Activated naive CD8-positive, alpha-beta T cell treated with anti-CD3 and anti-CD28 coated beads, Interleukin-2, amount 10 ng/mL, durations not matched to agents 7 days and 5 days (primary cell): ENCODE measurements at places on chromosomes 16 and 17. TPM values are rescaled to one million over a fixed set of nuclear protein-coding genes. Genes with fewer than 3 reads are reported as not detected.

The SPATA32 gene
- 0.53 TPM for total RNA-seq

The IL21R gene
- total RNA-seq: 27.2 TPM

DNA sequence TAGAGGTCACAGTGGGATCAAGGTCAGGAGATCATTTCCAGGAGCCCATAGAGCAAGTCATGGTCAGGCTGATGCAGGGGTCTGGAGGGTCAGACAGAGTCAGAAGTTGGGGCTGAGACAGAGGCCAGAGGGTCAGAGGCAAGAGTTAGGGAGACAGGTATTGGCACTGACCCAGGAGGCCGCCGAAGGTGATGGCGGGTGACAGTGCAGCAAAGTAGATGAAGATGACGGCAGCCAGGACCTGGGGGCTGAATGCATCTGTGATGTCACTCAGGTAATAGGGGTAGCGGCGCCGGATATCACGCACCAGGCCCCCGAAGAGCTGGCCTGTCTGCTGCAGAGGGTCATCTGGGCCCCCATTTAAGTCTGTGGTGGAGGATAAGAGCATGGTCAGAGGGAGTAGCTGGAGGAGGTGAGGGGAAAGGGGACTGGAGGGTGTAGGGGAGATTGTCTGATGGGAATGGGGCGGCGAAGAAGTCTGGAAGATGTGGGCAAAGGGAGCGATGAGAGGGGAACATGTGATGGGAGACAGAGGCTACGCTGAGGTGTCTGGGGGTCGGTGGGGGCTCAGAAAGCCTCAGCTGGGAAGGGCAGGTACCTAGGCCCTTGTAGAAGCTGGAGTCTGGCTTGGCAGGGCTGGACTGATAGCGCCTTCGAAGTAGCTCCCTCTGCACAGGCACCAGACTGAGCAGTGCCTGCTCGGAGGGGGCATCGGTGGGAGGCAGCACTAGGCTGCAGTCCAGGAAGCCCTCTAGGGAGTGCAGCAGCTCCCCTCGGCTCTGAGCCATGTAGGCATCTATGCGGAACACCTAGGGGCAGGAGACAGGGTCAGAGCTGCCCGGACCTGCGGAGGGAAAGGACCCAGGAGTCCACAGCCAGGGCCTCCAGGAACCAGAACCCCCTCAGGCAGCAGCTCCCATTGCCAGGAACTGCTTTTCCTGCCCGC is 9.8 kb downstream of the SLC4A1 start:
- no peak overlapping the region for H3K4me3 ChIP-seq
- H3K27ac ChIP-seq: no peak overlapping the region
- H3K36me3 ChIP-seq: no peaks in the 10 kb centered on the region
- no peaks in the 10 kb centered on the region for H3K4me1 ChIP-seq
- no peak for DNase-seq

DNA sequence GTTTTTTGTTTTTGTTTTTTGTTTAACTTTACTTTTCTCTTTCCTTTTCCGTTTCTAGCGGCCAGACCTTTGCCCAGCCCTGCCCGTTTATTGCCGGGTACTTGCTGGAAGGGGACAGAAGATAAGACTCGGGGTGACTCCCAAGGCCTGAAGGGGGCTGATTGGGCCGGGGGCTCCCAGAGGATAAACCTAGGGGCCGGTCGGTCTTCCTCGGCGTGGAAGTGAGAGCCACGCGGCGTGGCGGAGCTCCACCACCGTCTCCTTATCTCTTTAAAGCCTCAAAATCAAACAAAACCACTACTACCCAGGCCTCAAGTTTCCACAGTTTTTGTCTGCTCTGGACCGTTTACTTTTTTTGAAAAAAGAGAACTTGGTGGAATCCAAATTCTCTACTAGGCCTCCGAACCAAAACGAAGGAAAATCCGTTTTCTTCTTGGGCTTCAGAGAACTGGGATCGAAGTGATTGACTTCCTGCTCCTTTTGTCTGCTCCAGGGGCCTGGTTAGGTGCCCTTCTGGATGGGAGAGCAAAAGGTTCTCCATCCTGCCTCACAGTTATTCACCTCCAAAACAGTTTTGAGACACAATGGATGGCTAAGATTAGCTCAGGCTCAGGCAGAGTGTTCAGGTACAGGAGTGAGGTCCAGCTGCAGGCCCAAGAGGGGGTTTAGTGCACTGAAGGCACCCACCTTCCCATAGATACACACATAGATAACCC is 8.5 kb upstream of the HOXB9 start:
- DNase-seq: no peak
- H3K27ac ChIP-seq: no peak overlapping the region
- H3K36me3 ChIP-seq: no peaks in the 10 kb centered on the region
- H3K4me1 ChIP-seq: peaks cover 9% of the 10 kb centered on the region
- peaks cover 95% of the 10 kb centered on the region for H3K27me3 ChIP-seq

DNA sequence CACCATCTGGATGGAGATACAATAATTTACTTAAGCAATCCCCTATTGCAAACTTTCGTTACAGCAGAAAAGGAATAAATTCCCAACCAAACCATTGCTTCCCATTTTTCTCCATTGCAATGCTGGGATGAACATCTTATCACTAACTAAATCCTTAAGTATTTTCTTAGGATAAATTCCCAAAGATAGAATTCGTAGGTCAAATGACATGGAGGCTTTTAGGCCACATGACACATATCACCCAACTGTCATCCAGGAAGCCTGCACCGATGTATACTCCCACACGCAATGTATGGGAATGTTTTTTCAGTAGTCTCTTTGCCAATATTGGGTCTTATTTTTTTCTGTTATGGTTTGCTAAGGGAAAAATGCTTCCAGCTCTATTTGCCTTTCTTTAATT is 1.6 kb upstream of the TLCD2 start:
- H3K4me3 ChIP-seq: no peak overlapping the region
- H3K27ac ChIP-seq: no peak overlapping the region
- H3K27me3 ChIP-seq: peaks cover 30% of the 10 kb centered on the region
- peaks cover 3% of the 10 kb centered on the region for H3K36me3 ChIP-seq

DNA sequence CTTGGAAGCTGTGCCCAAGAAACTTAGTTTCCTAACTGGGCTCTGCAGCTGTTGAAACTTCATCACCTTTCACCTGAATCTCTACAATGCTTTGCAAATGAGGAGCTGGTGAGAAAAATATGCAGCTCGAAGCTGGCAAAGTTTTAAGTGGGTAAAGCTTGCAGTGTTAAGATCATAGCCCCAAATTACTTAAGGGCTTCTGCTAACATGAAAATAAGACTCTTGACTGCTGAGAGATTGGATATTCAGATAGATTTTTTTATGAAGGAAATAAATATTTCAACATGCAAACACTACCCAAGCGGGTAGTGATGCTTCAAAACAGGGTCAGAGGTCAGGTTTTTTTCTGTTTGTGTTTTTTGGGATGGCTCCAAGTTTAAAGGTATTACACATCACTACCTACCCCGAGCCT is 278.7 kb downstream of the FTO start:
- H3K27me3 ChIP-seq: no peaks in the 10 kb centered on the region
- H3K4me1 ChIP-seq: no peaks in the 10 kb centered on the region
- H3K27ac ChIP-seq: no peak overlapping the region
- H3K36me3 ChIP-seq: no peaks in the 10 kb centered on the region

DNA sequence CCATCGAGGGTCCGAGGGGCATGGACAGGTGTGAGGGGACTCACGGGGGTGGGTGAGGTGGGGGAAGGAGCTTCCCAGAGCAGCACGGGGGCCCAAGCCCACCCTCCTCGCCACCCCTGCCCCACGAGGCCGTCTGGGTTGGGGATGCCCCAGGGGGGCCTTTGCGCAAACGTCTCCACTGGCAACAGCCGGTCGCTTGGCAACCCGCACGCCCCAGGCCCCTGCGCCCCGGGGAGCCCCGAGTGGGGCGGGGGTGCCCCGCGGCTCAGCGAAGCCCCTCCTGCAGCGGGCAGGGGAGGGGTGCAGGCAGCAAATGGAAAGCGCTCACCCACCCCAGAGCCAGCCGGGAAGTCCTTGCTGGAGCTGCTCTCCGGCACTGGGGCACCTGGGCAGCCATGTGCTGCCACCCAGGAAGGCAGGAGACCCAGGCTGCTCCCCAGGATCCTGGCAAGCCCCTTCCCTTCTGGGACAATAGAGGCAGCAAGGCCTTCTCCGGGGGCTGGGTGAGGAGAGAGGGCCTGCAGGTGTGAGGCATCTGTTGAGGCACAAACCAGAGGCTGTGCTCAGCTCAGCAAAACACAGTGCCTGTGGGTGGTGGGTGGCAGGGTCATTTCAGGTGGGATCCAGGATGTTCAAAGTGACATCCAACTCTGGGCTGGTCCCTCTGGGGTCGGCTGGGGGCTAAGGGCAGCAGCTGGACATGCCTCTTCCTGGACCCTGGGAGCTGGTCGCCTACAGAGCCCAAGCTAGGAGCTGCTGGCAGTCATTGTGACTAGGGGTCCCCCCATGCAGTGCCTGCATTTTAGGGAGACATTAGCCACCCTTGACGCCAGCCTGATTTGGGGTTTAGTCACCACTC is 80.9 kb upstream of the CBX4 start:
- no peak overlapping the region for H3K4me3 ChIP-seq
- H3K27me3 ChIP-seq: peaks cover 6% of the 10 kb centered on the region
- no peaks in the 10 kb centered on the region for H3K36me3 ChIP-seq
- peaks cover 3% of the 10 kb centered on the region for H3K4me1 ChIP-seq
- H3K27ac ChIP-seq: no peak overlapping the region

DNA sequence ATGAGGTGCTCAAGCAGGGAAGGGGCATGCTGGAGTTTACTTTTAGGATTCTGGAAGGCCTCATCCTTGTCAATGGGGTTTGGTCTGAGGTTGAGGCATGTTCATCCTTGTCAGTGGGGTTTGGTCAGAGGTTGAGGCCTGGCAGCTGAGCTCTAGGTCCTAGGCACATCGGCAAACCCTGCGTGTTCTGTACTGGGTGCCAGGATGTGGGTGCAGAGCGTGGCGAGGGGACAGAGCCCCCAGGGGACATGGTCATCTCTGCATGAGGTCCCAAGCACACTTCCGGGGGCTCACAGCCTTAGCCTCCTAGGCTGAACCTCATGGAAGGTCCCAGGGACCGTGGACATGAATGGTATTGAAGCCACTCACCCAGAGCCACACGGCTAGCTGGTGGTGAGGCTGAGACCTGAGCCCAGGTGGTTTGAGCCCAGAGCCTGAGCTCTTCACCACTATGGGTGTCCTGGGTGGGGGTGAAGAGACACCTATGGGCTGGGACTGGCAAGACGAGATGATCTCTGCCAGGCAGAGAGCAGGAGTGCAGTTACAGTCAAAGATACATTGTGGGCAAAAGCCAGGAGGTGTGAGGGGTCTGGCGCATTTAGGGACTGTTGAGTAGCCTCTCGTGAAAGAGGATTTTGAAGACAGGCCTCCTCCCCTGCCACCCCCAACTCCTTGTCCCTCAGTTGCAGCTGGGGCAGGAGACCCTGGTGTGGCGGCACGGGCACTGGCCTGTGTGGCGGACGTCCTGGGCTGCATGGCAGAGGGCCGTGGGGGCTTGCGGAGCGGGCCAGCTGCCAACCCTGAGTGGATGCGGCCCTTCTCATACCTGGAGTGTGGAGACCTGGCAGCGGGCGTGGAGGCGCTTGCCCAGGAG is 19.3 kb downstream of the FCSK start:
- H3K4me3 ChIP-seq: no peak overlapping the region
- DNase-seq: no peak
- H3K27ac ChIP-seq: no peak overlapping the region
- H3K36me3 ChIP-seq: no peaks in the 10 kb centered on the region
- H3K4me1 ChIP-seq: peaks cover 11% of the 10 kb centered on the region

GRCh38 chr17:82113941-82114340 is 15.9 kb upstream of the FASN start:
- no peak overlapping the region for H3K27ac ChIP-seq
- peaks cover 4% of the 10 kb centered on the region for H3K4me1 ChIP-seq
- no peak overlapping the region for H3K4me3 ChIP-seq
- H3K36me3 ChIP-seq: no peaks in the 10 kb centered on the region
- H3K27me3 ChIP-seq: no peaks in the 10 kb centered on the region
- no peak for DNase-seq
